ENCODE measurements at places on chromosomes 5 and 9.
A peak's percentile ranks its signal among the peaks of the same experiment; 100 is the strongest.

DNA sequence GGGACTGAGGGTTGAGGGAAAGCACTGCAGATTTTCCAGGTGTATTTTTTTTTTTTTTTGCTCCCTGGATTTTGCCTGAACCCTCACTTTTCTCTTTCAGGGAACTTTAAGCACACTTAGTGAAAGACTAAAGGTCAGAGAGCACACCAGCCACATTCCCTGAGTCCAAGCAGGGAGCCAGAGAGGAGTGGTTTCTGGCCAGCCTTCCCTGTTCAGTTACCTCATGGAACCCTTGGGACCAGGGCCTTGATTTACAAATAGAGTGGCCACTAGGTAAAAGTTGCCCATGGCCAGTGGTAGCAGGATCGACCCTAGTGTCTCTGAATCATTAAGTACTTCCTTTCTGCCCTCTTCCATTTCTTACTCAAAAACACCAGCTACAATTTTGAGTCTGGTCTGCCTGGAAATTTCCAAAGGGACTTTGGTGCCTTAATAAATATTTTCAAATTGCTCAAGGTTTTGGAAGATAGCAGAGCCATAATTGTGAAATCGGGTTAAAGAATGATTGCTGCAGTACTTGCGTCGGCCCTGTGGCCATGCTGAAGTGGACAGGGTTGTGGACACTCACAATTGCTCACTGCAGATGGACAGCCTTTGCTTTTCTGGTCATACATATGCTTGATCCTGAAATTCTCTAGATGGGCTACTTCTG, 14.5 kb downstream of the PALM2AKAP2 start:
- DNase-seq, result no peak

GRCh38 chr5:166648736-166649135, 1642.7 kb upstream of the WWC1 start:
- no peak for DNase-seq

DNA sequence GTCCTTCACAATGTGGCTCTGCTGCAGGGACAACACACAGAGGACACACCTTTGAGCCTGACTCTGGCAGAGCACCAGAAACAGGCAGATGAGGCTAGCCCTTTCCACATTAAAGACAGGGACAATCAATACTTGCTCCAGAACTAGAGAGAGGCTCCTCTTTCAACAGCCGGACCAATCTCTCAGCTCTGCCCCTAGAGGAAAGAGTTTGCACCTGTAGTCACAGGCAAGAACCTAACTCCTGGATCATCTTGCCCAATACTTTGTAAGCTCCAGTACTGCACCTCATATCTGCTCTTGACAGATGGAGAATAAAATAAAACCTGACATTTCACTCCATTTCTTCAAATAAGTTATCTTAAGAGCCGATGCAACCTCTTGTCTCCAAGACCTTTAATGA, 52.1 kb downstream of the EPB41L4A start:
- DNase-seq, result no peak

DNA sequence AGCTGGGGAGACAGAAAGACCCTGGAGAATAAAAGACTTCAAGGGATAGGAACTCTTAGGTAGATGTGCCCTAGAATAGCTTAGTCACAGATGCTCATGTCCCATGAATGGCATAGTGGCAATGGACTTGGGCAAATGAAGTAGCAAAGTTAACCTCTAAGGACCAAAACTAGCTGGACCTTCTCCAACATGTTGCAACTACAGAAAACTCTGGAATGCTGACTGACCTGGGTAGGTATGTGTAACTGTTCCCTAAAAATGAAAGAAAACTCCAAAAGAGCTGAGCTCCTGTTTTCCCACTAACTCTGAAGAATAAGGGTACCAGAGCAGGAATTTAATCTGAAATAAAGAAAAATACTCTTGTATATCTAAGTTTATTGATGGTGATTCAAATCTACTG, 12.5 kb upstream of the LPAR1 start:
- no peak for DNase-seq

DNA sequence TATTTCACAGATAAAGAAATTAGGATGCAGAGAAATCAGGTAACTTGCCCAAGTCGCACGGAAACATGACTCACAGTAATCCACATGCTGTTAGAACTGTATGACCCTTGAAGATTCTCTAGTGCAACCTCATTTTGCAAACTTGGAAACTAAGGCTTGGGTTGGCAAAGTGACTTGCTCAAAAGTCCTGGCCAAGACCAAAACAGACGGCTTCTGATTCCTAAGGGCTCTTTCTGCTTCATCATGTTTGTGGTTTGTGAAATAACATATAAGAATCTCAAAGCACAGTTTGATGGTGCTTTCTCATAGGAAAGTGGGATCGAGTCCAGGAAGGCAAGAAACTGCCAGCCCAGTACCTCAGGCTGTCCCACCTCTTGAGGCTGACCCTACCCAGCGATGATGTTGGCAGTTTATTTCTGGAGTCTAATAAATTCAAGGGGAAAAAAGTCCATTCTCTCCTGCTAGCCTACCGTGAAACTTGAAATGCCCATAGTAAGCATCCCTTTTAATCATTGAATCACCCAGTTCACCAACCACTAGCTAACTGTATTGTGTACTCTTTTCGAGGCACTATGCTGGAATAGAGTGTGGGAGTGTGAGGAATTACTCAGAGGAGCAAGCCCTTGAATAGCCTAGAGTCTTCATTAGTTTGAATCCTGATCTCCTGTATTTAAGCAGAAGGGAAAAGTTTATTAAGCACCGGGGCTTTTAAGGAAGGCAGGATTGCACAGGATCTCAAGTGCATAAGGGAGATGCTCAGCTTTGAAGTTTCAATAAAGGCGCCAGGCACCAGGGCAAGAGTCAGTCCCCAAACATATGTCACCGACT, 14.1 kb downstream of the CAPSL start:
- DNase-seq, result no peak

- no peak for DNase-seq
These were observed 215.8 kb upstream of the DAB2 start for GRCh38 chr5:39640552-39640951.

DNA sequence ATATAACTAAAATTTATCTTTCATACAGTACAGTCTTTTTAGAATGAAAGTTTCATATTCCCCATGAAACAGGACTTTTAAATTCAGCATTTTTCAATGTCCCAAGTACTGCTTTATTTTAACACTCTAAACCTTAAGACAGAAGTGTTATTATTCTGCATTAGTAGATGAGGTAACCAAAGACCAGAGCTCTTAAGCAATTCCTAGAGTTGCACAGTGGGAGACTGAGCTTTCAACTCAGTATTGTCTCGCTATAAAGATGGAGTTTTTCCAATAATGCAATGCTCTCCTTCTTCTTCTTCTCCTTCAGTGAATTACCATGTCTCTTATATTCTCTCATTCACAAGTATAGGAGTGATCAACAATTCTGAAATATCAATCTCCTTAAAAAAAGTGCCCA, 479.7 kb downstream of the CETN3 start:
- no peak for DNase-seq

DNA sequence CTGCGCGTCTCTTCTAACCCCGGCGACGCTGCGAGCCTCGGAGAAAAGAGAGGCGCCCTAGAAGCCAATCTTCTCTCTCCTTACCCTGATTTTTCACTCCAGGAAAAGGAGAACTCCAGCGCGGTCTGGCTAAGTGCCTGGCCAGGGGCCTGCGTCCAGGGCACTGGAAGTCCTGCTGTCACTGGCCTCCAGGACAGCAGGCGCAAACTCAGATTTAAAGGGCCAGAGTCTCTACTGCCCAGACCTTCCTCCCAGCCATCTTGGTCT, 553 bp upstream of the FOXB2 start:
- no peak for DNase-seq

DNA sequence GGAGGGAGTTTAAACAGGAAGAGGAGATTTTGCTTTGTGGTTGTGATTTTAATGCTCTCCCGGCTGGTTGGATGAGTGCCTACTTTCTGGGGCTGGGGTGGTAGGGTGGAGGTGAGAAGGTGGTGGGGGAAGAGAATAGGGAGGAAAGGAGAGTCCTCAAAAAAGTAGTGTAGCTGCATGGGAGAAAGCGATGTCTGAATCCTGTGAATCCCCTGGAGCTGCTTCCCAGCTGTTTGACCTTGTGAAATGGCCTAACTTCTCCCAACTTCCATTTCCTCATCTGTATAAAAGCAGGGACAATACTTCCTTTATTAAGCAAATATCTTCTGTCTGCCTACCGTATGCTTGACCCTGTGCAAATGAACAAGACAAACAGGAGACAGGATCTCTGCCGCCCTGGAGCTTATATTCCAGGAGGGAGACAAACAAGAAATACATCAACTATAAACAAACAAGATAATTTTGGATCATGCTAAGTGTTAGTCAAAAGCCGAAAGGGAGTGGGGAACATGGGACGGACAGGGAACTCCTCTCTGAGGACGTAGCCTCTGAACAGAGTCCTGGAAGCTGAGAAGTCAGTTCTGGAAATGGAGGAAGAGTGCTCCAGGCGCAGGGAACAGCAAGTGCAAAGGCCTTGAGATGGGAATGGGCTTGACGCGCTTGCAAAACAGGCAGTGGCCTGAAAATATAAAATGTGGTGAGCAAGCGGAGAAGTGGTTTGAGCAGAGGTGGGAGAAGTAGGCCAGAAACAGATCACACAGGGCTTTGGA, 103.5 kb downstream of the SPRY4 start:
- peak; percentile 59 for DNase-seq
